ENCODE measurements at places on chromosomes 2 and 18. TPM values are rescaled to one million over a fixed set of nuclear protein-coding genes. Genes with fewer than 3 reads are reported as not detected.

Gene GPR45
- total RNA-seq: not detected

Gene SEMA4F
- 0.42 TPM for total RNA-seq

Gene QPCT
- 10.5 TPM for total RNA-seq

- DNase-seq: no peak
- peak overlapping the region; percentile 63 for H3K27ac ChIP-seq
- no peaks in the 10 kb centered on the region for H3K4me1 ChIP-seq
- peak overlapping the region; percentile 9 for H3K4me3 ChIP-seq
- no peaks in the 10 kb centered on the region for H3K27me3 ChIP-seq
Observed at GRCh38 chr2:98775146-98775986, 44.4 kb upstream of the MGAT4A start.

GRCh38 chr2:239609162-239609561 is 208.3 kb upstream of the HDAC4 start:
- DNase-seq: no peak
- no peaks in the 10 kb centered on the region for H3K4me1 ChIP-seq
- no peak overlapping the region for H3K27ac ChIP-seq
- H3K27me3 ChIP-seq: no peaks in the 10 kb centered on the region
- H3K36me3 ChIP-seq: no peaks in the 10 kb centered on the region

Gene POTEJ
- not detected for total RNA-seq

Gene OSGEPL1
- total RNA-seq: 5.1 TPM

Gene IL18R1
- 2.3 TPM for total RNA-seq

- H3K4me1 ChIP-seq: no peaks in the 10 kb centered on the region
- H3K36me3 ChIP-seq: no peaks in the 10 kb centered on the region
- no peak for DNase-seq
Observed at GRCh38 chr2:188970211-188970610, 4.0 kb upstream of the COL3A1 start.

Gene RAX
- not detected for total RNA-seq

- no peak for DNase-seq
- no peak overlapping the region for H3K27ac ChIP-seq
- H3K27me3 ChIP-seq: no peaks in the 10 kb centered on the region
- no peak overlapping the region for H3K4me3 ChIP-seq
Observed at GRCh38 chr2:204691911-204692510, 146.7 kb downstream of the PARD3B start.

Gene ANO7
- total RNA-seq: not detected

GRCh38 chr18:47883771-47884413 is 46.6 kb downstream of the SMAD2 start:
- no peak for DNase-seq
- no peaks in the 10 kb centered on the region for H3K27me3 ChIP-seq
- no peak overlapping the region for H3K27ac ChIP-seq

- no peak overlapping the region for H3K27ac ChIP-seq
- H3K4me1 ChIP-seq: no peaks in the 10 kb centered on the region
- no peaks in the 10 kb centered on the region for H3K36me3 ChIP-seq
- H3K4me3 ChIP-seq: no peak overlapping the region
- no peak for DNase-seq
Observed at GRCh38 chr18:70659036-70659925, 370.4 kb downstream of the SOCS6 start.

GRCh38 chr2:238774071-238774470 is 73.8 kb upstream of the TWIST2 start:
- peaks cover 33% of the 10 kb centered on the region for H3K27me3 ChIP-seq
- no peak for DNase-seq
- H3K27ac ChIP-seq: no peak overlapping the region
- no peaks in the 10 kb centered on the region for H3K4me1 ChIP-seq
- no peaks in the 10 kb centered on the region for H3K36me3 ChIP-seq

Gene MC2R
- total RNA-seq: not detected

Gene MAP3K19
- total RNA-seq: not detected

Gene LIMS2
- total RNA-seq: 4.9 TPM

GRCh38 chr2:73928963-73929347 is 2.3 kb downstream of the DGUOK start:
- H3K4me3 ChIP-seq: no peak overlapping the region
- H3K27ac ChIP-seq: no peak overlapping the region
- no peak for DNase-seq
- peaks cover 82% of the 10 kb centered on the region for H3K4me1 ChIP-seq
- H3K36me3 ChIP-seq: no peaks in the 10 kb centered on the region
- H3K27me3 ChIP-seq: no peaks in the 10 kb centered on the region

DNA sequence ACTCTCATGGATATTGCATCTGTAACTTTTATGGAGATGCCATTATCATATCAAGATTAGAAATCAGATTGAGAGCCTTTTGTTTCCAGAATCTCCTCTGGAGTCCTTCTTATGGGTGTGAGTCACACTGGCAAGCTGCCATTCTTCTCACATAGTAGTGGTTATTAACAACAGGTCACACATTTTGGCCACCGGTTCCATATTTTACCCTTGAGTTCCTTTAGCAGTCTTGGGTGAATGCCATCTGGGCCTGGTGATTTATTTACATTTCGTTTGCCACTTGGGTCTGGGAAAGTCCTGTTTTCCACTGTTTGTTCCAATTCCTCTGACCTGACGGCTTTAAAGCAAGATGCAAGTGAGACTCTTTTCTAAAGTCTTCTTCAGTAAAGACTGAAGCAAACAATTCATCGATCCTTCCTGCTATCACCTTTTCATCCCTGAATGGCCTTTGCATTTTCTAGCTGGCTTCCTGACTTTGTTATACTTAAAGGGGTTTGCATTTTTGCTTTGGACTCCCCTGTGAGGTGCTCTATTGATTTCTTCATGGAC is 80.5 kb upstream of the CAVIN2 start:
- no peak overlapping the region for H3K4me3 ChIP-seq
- H3K27me3 ChIP-seq: no peaks in the 10 kb centered on the region
- no peaks in the 10 kb centered on the region for H3K36me3 ChIP-seq
- H3K27ac ChIP-seq: no peak overlapping the region
- no peak for DNase-seq

GRCh38 chr2:105645031-105645937 is 99.4 kb upstream of the NCK2 start:
- no peak for DNase-seq
- peaks cover 37% of the 10 kb centered on the region for H3K27me3 ChIP-seq
- no peaks in the 10 kb centered on the region for H3K4me1 ChIP-seq
- H3K4me3 ChIP-seq: no peak overlapping the region
- H3K36me3 ChIP-seq: no peaks in the 10 kb centered on the region
- H3K27ac ChIP-seq: no peak overlapping the region

Gene ALK
- not detected for total RNA-seq

Gene TUBA3E
- not detected for total RNA-seq

DNA sequence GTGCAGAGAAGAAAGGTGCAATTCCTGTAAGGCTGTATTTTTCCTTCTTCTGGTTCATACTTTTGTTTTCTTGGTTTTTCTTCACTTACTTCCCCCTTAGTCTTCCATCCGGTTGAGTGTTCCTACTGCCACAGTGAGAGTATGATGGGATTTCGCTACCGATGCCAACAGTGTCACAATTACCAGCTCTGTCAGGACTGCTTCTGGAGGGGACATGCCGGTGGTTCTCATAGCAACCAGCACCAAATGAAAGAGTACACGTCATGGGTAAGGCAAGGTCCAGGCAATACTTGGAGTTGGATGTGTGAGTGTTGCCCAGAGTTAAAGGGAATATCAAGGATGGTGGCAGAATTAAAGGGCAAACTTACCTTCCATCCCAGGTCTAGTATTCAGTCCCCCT is 108.0 kb downstream of the DTNA start:
- no peaks in the 10 kb centered on the region for H3K27me3 ChIP-seq
- DNase-seq: no peak
- H3K4me1 ChIP-seq: no peaks in the 10 kb centered on the region
- H3K4me3 ChIP-seq: no peak overlapping the region
- no peak overlapping the region for H3K27ac ChIP-seq

GRCh38 chr2:236375973-236376476 is 111.8 kb upstream of the ASB18 start:
- H3K36me3 ChIP-seq: no peaks in the 10 kb centered on the region
- H3K27me3 ChIP-seq: no peaks in the 10 kb centered on the region

Gene NTSR2
- not detected for total RNA-seq

GRCh38 chr2:98948956-98949739 is 13.1 kb upstream of the CRACDL start:
- H3K4me3 ChIP-seq: no peak overlapping the region
- H3K27me3 ChIP-seq: no peaks in the 10 kb centered on the region
- no peaks in the 10 kb centered on the region for H3K36me3 ChIP-seq
- no peaks in the 10 kb centered on the region for H3K4me1 ChIP-seq
- no peak for DNase-seq

Gene GREB1
- total RNA-seq: 1.7 TPM

Gene UNC50
- total RNA-seq: 40.1 TPM

GRCh38 chr2:128390256-128390990 is 71.8 kb upstream of the HS6ST1 start:
- peaks cover under 1% of the 10 kb centered on the region for H3K4me1 ChIP-seq
- no peak overlapping the region for H3K27ac ChIP-seq
- H3K36me3 ChIP-seq: no peaks in the 10 kb centered on the region
- no peaks in the 10 kb centered on the region for H3K27me3 ChIP-seq
- no peak for DNase-seq

- H3K27me3 ChIP-seq: no peaks in the 10 kb centered on the region
- H3K36me3 ChIP-seq: no peaks in the 10 kb centered on the region
- DNase-seq: no peak
- no peak overlapping the region for H3K27ac ChIP-seq
- no peaks in the 10 kb centered on the region for H3K4me1 ChIP-seq
Observed at GRCh38 chr2:212893216-212893615, 258.2 kb downstream of the IKZF2 start.
